ENCODE measurements at places on chromosomes 12 and 14.

GRCh38 chr14:61622051-61622450 lies 73.3 kb upstream of the HIF1A start:
- no peak for DNase-seq

DNA sequence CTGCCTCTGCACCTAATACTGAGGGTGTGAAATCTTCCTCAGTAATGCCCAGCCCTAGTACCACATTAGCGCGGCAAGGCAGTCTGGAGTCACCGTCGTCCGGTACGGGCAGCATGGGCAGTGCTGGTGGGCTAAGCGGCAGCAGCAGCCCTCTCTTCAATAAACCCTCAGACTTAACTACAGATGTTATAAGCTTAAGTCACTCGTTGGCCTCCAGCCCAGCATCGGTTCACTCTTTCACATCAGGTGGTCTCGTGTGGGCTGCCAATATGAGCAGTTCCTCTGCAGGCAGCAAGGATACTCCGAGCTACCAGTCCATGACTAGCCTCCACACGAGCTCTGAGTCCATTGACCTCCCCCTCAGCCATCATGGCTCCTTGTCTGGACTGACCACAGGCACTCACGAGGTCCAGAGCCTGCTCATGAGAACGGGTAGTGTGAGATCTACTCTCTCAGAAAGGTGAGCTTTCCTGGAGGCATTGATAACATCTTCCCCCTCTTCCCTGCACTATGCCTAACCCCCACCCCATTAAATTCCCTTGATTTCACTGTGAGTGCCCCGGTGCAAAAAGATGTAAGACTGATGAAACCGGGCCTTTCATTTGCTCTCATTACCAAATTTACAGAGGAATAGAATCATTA lies 291.4 kb downstream of the NAV3 start:
- no peak for DNase-seq

DNA sequence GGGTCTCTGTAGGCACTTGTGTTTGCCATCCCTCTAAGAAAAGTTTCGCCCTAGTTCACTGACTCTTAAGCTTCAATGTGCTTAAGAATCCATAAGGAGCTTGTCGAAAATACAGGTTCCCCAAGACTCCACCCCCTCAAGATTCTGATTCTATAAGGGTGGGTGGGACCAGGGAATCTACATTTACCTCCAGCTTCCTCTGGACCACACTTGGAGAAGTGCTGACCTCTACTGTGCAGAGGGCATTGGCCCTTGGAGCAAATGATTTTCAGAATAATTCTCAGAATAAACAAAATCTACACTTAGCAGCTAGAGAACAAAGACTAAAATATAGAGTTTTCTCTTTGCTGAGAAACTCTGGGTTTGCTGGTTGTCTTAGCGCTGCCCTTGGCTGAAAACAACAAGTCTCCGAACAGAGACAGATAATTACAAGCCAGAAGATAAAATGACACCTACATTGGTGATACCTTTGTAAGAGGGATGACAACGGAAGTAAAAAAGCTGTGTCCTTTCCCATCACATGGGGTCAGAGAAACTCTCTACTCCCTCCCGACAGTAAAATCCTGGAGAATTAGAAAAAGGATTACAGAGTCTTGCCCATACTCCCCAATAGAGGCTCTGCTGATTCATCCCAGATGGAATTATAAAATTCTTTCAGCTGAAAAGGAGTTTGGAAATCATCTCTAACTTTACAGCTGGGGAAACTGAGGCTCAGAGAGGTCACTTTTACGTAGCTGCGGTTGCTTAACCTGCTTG lies 4.8 kb downstream of the TGFB3 start:
- DNase-seq: no peak

DNA sequence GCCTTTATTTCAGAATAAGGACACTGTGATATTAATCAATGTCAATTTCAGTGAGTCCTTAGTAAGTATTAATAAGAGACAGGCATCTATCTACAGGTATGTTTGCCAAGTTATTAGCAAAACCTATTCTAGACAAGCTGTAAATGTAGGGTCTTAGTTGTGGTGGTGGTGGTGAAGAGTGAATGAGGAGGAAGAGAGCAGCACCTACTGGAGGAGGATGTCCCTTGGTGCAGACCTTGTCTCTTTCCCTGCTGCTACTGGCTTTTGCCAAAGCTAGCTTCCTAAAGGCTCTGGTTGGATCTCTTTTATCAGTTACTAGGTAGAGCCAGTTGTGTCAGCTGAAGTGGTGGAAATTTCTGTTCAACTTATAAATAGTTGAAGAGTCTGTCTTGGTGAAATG lies 304.8 kb upstream of the ATP2B1 start:
- no peak for DNase-seq

DNA sequence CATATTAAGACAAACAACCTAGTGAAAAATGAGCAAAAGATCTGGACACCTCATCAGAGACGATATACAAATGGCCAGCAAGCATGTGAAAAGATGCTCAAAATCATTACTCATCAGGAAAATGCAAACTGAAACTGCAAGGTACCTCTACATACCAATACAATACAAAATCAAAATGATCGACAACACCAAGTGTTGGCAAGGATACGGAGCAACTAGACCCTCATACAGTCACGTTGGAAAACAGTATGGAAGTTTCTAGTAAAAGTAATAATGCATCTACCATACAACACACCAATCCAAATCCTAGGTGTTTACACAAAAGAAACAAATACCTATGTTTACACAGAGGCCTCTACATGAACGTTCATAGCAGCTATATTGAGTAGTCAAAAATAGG lies 99.9 kb downstream of the IPO8 start:
- DNase-seq: no peak

GRCh38 chr14:84036840-84037239 lies 1493.1 kb upstream of the FLRT2 start:
- DNase-seq: peak; percentile 93

GRCh38 chr12:76432733-76433132 lies 84.5 kb upstream of the BBS10 start:
- no peak for DNase-seq

GRCh38 chr14:67641480-67641879 lies 21.8 kb downstream of the ARG2 start:
- DNase-seq: no peak
